ENCODE measurements at places on chromosomes 1 and 21.

- DNase-seq = no peak
These were observed 286.1 kb downstream of the LRRIQ3 start for GRCh38 chr1:73911849-73912248.

GRCh38 chr1:223212441-223212840 lies 69.4 kb upstream of the TLR5 start:
- no peak for DNase-seq

DNA sequence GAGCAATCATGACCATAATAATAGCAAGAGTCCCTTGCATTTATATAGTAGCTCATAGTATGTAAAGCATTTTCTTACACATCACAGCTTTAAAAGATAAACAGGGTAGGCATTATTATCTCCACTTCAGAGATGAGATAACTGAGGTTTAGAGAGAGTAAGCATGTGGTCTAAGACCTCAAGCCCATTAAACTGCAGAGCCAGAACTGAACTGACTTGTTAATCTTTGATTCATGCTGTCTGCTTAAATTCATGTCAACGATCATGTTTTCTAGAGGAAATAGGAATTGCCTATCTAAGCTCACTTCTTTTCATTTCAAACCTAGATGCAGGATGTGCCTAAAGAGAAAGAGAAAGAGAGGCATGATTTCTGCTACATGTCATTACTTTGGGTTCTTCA lies 524.8 kb downstream of the PTPRC start:
- DNase-seq = no peak

DNA sequence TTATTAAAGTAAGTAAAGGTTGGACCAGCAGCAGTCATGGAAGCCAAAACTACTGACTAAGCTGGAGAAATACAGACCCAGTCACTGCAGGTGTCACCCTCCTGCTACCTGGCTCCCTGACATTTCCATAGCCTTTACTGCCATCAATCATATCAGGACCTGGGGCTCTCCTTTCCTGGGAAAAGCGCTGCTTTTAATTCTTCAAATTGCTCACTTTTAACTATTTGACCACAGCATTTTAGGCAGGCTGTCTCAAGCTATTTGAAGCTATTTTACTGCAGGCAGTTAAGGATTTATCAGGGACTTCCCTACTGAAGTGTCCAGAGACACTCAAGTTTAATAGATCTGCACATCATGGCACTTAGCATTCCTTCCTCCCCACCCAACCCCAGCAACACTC lies 4.1 kb downstream of the IVL start:
- DNase-seq = no peak

DNA sequence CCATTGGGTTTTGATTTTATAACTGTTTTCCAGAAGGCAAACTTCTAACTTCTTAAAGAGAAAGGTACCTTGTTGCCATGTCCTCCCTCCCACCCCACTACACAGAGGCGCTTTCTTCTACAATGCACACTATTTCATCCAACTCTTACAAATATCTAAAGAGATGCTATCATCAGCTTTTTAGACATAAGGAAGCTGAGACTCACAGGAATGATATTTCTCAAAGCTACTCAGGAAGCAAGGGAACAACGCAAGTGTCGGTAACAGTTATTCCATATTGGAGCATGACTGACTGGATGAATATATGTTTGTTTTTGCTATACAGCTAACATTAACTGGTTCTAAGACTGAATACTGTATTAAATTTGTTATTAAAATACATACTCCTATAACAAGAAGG lies 318.0 kb downstream of the SMYD3 start:
- no peak for DNase-seq

DNA sequence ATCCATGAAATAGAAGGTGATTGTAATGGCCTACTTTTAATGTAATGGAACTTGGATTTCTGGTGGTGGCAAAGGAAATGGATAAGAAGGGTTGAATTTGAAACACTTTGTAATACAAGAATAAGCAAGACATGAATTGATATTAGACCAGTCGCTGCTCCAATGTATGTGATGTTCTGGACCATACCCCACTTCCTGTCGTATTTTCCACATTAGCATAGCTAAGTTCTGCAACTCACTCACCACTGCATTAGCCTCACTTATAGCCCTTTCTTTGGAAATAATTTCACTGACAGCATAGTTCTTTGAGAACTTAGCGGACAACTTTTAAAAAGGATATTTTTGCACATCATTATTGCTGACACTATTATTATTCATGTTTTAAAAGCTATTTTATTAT lies 32.3 kb upstream of the CNIH3 start:
- DNase-seq = no peak

DNA sequence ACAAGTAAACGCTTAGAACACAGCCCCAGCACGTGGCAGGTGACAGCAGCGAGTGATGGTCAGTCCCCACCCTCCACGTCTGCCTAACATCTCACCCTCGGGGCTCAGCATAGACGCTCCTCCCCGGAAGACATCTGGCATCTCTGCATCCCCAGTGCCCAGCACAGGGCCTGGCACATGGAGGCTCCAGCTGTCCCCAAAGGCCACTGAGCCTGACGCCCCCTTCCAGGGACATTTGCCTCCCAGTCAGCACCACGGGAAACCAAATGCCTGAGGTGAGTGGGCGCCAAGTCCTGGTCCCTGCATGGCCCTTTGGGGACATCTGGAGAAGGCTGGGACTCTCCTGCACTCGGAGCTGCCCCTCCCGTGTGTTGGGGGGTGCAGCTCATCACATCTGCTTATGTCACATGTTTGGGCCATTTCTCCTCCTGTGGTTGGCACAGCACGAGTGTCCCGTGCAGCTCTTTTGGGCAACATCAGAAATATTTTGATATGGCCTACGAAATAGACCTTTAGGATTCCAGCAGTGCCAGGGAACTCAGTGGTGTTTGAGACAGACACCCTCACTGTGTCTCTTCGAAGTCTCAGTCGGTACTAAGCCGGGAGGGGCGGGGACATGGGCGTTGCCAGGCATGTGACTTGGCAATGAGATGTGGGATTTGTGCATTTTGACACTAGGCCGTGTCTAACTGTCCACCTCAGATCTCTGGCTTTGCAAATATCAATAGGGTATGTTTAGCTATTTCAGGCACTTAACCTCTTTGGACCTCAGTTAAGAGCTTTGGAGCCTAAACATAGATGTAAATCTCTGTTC lies 315.0 kb downstream of the PTPRU start:
- no peak for DNase-seq

DNA sequence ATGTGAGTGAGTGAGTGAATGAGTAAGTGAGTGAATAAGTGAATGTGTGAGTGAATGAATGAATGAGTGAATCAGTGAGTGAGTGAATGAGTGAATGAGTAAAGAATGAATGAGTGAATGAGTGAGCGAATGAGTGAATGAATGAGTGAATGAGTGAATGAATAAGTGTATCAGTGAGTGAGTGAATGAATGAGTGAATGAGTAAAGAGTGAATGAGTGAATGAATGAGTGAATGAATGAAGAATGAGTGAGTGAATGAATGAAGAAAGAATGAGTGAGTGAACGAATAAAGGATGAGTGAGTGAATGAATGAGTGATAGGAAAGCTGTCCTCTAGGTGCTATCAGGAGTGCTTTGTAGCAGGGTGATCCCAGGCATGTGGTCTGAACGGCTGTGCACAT lies 35.7 kb downstream of the CFAP74 start:
- no peak for DNase-seq

Measured in activated CD8-positive, alpha-beta T cell treated with anti-CD3 and anti-CD28 coated beads, Interleukin-2, amount 10 ng/mL, durations not matched to agents 7 days and 5 days (primary cell).